ENCODE measurements at places on chromosomes 6 and 20.
A peak's percentile ranks its signal among the peaks of the same experiment; 100 is the strongest.

GRCh38 chr20:37681384-37682112 is 12.3 kb upstream of the CTNNBL1 start:
- DNase-seq = no peak

DNA sequence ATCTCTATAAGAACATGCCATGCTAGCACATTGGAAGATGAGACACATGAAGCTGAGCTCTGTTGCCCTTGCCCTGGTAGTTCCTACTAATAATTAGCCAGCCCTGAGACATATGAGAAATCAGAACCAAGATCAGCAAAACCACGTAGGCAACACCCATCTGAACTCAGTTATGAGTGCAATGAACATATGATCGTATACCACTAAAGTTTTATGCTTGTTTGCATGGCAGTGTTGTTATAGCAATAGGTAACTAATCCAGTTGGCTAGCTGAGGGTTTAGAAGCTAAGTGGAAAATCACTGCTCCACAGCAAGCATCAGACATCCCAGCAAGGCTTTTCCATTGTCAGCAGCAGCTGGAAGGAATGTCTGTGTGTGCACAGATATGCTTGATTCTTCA is 180.7 kb downstream of the BTBD3 start:
- DNase-seq = no peak

- no peak for DNase-seq
Observed at GRCh38 chr6:170460641-170461040, 92.5 kb downstream of the PSMB1 start.

GRCh38 chr6:21676769-21677168 is 83.2 kb downstream of the SOX4 start:
- no peak for DNase-seq

GRCh38 chr6:47787620-47788497 is 6.0 kb downstream of the OPN5 start:
- peak; percentile 67 for DNase-seq

Measured in NCI-H2081 (cell line).